Daoy (cell line): ENCODE measurements at places on chromosomes 7 and 10. TPM values are rescaled to one million over a fixed set of nuclear protein-coding genes. Genes with fewer than 3 reads are reported as not detected.

Gene MCM10
- total RNA-seq, result 29.4 and 30.3 TPM in 2 replicates

Gene SPAM1
- total RNA-seq, result not detected in 2 replicates

Gene AGR2
- total RNA-seq, result not detected in 2 replicates

Gene CYP2C19
- not detected in 2 replicates for total RNA-seq

Gene UCN3
- total RNA-seq, result not detected in 2 replicates

Gene ACSL5
- total RNA-seq, result 16.1 and 18.3 TPM in 2 replicates

Gene BMPR1A
- total RNA-seq, result 11.3 and 18.6 TPM in 2 replicates

DNA sequence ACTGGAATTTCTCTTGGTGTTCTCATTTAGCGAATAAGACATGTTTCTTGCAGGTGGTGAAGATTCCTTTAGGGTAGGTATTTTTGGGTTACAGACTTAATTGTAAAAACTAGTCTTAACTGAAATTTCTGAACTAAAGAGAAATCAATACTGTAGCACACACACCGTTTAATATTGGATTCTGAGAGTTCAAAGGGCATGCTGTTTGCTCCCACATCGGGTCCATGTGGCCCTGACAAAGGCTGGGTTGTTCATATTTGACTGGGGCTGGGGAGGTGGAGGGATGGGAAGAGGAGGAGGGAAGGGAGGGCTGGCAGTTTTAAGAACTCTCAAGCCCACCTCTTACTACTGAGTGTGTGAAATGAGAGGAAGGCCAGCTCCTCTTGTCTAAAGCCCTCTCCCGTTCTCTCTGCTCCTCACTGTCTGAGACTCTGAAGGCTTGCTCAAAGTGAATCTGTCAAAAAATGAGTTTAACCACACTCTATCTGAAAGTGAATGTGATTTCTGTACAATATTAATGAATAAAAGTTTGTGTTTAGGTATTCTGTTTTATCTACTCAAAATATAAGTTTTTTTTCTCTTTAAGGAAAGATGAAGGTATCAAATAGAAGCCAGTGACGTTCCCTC lies 40.0 kb upstream of the RHEB start:
- DNase-seq, result no peak

DNA sequence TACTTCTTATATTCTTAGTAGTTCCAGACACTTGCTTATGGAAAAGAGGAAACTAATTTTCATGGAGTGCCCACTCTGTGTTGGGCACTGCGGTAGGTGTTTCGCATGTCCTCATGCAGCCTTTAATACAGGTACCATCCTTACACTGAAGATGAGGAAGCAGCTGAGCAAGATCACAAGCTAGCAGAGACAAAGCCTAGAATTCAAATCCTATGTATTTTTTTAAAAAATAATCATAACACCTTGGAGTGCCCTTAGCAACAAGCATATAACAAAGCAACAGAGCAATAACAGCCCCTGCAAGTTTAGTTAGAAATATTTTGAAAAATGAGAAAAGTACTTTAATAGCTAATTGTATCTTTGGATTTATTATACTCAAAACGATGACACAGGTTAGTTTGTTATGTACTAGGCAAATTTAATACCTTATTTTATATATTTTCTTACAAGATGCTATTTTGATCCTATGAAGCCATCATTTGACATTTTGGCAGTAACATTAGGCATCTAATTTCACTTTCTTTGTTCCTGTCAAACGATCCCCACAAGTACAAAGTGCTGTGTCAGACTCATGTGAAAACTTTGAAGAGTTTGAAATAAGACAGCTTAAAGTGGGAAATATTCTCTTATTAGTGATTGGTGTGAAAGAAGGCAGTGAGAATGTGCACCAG lies 245.8 kb downstream of the CDK14 start:
- DNase-seq, result no peak

DNA sequence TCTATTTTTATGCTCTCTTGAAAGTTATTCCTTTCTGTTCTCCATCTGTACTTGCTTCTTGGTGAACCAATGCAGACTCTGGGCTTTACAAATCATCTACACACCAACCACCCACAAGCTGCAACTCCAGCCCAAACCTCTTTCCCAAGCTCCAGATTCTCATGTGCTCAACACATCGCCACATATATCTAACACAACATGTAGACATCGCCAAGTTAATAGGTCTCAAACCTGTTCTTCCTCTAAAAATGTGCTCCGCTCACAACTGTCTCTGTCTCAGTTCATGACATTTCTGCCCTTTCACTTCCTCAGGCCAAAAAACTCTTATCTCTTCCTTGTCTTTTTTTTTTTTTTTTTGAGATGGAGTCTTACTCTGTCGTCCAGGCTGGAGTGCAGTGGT lies 95.7 kb upstream of the EEPD1 start:
- no peak for DNase-seq

DNA sequence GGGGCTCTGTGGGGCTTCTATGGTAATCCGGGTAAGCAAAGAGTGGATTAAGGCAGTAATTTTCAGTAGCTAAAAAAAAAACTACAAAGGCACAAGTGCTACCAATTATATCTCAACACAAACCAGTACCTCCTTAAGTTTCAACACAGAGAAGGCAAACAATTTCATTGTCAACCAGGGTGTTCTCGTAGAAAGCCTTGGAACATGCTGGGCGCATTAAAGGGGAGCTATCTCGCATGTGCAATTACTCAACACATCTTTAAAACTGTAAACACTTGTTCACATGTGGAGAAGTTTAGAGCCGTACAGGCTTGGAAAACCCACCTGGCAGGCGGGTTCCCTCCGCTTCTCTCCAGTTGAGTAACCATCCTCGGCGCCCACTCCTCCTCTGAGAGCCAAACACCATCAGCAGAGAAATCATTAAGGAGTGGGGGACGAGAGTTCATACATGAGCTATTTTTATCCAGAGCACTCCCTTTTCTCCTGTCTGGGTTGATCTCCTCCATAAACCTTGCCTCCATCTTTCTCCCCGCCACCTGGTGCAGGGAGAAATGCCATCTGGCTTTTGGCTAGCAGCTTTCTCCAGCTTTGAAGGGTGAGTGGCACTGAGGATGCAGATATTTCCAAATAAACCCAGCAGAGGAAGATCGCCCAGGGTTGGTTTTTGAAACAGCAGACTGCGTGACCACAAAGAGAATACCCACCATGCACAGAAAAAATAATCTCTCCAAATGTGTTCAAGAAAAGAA lies 287.1 kb downstream of the WDR11 start:
- no peak for DNase-seq

- no peak for DNase-seq
These were observed 137.0 kb upstream of the FGFR2 start for GRCh38 chr10:121735263-121735662.

DNA sequence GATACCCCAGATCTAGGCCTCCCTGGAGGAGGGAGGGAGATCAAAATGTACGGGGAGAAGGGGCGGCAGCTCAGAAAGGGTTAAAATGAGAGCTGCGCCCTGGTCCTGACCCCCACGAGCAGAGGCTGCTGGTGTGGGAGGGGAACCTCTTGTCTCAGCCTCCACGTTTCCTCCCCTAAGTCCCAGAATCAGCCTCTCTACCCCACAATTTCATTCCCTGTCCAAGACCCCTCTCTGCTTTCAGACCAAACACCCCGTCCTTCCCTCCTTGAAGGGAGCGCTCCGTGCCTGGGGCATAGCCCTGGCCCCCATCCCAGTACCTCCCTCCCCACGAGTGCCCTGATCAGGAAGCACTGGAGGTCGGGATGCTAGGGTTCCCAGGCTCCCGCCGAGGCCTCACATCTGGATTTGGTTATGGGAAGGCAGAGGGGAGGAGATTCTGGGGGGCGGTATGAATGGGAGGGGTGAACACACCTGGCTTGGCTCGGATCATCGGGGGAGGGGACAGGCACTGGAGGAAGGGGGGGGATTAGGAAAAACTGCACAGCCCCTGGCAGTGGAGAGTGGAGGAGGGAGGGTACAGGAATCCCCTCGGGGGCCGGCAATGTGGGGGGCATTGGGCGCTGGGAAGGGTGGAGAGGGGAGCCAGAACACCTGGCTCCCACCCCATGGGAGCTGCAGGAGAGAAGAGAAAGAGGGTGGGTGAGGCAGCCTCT lies 2.7 kb downstream of the EPHB4 start:
- no peak for DNase-seq

DNA sequence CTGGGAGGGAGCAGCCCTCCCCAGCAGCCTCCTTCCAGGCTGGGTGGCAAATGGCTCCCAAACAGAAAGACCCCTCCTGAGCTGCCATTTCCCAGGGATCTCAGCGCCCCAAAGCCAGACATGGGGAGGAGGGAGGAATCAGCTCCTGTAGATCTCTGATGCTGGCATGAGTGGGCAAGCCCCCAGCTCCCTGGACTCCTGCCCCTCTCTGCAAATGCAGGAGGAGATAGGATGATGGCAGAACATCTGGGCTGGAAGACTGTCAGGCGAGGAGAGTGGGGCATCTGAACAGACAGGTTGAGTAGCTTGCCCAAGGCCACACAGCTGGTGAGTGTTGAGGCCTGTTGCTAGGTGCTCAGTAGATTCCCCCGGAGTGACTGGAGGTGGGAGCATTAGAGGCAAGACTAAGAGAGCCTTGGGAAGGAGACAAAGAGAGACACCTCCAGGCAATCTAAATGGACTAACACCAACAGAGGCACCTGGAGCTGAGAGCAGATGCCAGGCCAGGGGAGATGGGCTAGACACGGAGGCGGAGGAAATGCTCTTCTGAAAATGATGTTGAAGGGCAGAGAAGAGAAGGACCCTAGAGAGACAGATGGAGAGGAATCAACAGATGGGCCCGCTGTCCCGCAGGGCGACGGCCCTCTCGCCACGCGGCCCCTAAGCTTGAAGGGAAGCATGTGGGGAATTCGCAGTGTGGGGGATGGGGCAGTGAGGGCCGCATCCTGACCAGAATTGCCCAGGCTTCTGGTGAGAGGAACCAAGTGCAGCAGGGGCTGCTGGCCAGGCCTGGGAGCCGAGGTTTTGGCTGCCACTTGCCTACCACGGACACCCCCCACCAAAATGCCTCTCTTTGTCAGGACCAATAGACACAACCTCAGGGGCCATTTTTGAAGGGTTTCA lies 84.8 kb upstream of the LRRC4 start:
- DNase-seq, result no peak

GRCh38 chr7:87047-87446 lies 105.3 kb upstream of the FAM20C start:
- DNase-seq, result peak; percentile 50

- no peak for DNase-seq
These were observed 21.4 kb downstream of the PLPP4 start for GRCh38 chr10:120478386-120478785.

- no peak for DNase-seq
These were observed 59.4 kb upstream of the CAMK2B start for GRCh38 chr7:44384586-44385433.

- DNase-seq, result no peak
These were observed 126.3 kb upstream of the NPY start for GRCh38 chr7:24157666-24158065.

DNA sequence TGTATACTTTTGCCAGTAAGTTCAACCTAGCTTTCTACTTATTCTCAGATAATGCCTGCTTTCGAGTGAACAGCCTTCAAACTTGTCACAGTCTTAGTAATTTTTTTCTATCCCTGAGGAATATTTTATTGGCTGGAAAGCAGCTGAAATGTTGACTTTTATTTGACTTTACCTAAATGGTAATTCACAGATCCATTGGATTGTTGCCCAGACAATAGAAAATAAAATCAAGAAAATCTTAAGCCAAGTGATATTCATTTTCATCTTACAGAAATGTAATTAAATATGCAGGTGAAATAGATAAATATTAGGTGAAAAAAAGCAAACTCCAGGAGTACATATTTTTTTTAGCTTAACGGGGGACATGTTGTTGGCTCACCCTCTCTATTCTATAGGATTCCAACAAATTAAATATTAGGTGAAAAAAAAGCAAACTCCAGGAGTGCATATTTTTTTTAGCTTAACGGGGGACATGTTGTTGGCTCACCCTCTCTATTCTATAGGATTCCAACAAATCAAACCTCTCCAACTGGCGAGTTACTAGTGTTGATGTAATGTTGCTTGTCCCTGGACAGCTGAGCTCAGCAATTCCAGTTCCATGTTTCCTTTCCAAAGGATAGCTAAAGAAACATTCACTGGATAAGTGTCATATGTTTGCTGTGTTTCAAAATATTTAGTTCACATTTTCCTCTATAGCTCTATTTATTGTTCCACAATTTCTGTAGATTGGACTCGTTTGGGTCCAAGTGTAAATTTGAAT lies 4.2 kb downstream of the TMEM26 start:
- DNase-seq, result no peak

DNA sequence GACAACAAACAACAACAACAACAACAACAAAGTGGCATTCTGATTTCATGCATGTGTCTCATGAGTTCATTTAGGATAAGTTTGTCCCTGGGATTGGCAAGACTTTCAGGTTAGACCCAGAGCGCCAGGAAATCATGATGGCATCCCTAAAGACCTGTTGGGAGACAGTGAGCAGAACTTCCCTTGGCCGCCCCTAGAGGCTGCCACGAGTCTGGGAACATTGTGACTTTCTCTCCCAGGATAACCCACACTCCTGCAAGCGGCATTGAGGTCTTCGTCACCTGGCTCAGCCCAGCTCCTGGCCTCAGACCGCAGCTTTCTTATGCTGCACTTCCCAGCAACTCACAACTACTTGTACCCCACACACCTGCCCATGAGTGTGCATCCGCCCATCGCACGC lies 80.5 kb upstream of the RNF32 start:
- peak; percentile 59 for DNase-seq

DNA sequence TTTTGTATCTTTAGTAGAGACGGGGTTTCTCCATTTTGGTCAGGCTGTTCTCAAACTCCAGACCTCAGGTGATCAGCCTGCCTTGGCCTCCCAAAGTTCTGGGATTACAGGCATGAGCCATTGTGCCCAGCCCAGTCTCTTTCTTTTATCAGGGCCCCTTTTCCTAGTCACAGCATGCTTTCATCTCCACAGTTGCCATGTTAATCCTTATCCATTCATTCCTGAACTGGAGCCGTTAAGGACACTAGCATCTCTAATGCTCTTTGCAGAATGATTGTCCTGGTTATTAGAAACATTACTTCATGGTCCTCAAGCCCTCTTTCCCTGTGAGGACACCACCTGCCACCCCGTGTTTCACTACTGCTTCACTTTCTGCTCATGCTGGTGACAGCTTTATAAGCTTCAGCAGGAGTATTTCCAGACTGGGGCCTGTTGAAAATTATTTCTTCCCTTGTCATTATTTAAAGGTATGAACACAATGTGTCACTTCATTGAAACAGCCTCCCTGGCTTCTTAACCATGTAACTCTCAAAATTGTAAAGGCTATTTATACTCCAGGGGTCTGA lies 313.9 kb downstream of the BMPER start:
- DNase-seq, result no peak

DNA sequence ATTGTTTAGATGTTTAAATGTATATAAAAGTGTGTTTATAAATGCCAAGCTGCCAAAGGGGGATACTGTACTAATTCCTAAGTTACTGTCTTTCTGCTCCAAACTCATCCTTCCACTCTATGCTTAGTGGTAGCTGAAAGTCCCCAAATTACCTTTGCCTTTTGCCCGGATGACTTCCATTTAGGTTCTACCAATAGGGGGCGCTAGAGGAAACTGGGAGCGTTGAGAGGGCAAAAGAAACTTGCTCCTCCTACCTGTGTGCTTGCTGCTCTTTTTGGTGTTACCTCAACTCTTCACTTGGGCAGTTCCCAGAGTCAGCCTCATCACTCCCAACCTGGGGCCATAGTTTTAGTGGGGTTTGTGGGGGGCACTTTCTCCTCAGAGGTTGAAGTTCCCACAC lies 5.9 kb upstream of the OR2A25 start:
- no peak for DNase-seq

GRCh38 chr10:11411926-11412545 lies 199.4 kb downstream of the USP6NL start:
- no peak for DNase-seq
